GF-D8 (cell line): ENCODE measurements at places on chromosomes 1 and 21.
A peak's percentile ranks its signal among the peaks of the same experiment; 100 is the strongest.

DNA sequence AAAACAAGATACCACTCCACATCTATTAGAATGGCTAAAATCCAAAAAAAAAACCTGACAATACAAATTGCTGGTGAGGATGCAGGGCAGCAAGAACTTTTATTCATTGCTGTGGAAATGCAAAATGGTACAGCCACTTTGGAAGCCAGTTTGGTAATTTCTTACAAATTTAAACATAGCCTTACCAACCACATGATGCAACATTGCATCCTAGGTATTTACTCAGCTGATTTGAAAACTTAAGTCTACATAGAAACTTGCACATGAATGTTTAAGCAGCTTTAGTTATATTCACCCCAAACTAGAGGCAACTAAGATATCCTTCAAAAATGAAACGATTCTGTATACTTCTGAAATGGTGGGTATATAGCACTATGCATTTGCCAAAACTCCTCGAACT, 178.8 kb upstream of the PDE4B start:
- no peak for DNase-seq

DNA sequence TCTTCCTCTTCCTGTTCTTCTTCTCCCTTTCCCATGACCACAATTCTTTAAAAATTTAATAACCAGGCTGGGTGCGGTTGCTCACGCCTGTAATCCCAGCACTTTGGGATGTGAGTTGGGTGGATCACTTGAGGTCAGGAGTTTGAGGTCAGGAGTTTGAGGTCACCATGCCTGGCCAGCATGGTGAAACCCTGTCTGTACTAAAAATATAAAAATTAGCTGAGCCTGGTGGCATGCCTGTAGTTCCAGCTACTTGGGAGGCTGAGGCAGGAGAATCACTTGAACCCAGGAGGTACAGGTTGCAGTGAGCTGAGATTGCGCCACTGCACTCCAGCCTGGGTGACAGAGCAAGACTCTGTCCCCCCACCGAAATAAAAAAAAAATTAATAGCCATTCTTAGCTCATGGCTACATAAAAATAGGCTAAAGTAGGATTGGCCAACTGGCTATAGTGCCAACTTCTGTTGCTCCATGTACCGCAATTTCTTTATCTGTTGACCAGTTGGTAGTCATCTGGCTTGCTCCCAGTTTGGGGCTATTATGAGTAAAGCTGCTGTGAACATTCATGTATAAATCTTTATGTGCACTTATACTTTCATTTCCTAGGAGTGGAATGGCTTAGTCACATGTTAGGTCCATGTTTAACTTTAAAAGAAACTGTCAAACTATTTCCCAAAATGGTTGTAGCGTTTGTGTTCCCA, 136.3 kb downstream of the PEX14 start:
- no peak for DNase-seq

DNA sequence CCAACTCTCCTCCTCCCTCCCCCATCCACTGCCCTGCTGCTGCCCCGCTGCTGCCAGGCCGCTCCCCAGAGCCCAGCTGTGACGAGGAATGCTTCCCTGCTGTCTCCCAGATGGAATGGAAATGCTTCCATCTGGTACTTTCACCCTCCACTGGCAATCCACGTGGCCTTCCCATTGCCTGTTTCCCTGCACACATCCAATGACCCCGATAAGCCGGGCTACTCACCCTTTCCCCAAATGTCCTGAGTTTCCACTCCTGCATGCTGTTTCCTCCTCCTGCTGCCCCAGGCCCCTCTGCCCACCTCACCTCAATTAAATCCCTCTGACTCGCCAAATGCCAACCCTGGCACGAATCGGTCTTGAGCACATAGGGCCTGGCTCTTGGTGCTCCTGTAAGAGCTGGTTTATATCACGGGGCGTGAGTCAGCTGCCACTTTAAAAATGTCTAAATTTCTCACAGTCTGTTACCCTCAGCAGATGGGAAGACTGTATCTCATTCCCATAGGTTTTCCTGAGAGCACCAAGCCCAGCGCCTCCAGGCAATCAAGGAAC, 36.4 kb downstream of the MRAP start:
- no peak for DNase-seq

GRCh38 chr1:147245129-147245528, 2.6 kb downstream of the CHD1L start:
- no peak for DNase-seq

GRCh38 chr1:243315455-243315854, 59.6 kb downstream of the SDCCAG8 start:
- no peak for DNase-seq

- DNase-seq, result no peak
Measured at GRCh38 chr1:84960371-84960770, 36.5 kb downstream of the MCOLN2 start.

DNA sequence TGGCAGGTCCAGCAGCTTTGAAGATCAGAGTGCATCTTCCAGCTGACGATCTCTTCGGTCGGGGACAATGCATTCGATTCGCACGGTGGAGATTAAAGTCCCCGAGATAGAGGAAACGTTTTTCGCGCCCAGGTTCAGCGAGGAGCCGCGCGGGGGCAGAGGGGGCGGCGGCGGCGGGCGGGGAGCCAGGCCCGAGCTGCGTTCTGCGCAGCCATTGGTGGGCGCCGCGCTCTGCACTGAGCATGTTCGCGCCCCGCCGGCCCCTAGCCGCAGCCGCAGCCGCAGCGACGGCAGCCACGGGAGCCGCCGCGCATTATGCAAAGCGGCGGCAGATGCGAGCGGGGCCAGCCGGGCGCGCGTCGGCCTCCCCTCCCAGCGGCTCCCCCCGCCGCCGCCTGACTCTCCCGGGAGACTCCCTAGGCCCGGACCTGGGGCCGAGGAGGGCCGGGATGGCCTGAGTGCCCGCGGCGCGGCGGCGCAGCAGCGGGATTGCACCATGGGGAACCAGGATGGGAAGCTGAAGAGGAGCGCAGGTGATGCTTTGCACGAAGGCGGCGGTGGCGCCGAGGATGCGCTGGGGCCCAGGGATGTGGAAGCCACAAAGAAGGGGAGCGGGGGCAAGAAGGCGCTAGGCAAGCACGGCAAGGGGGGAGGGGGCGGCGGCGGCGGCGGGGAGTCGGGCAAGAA, at the start of gene FMN2:
TSS of gene FMN2 (plus strand) at position 270 of the 687 bp plus-strand sequence. CDS start at position 497, 227 bp downstream.
- DNase-seq, result no peak

DNA sequence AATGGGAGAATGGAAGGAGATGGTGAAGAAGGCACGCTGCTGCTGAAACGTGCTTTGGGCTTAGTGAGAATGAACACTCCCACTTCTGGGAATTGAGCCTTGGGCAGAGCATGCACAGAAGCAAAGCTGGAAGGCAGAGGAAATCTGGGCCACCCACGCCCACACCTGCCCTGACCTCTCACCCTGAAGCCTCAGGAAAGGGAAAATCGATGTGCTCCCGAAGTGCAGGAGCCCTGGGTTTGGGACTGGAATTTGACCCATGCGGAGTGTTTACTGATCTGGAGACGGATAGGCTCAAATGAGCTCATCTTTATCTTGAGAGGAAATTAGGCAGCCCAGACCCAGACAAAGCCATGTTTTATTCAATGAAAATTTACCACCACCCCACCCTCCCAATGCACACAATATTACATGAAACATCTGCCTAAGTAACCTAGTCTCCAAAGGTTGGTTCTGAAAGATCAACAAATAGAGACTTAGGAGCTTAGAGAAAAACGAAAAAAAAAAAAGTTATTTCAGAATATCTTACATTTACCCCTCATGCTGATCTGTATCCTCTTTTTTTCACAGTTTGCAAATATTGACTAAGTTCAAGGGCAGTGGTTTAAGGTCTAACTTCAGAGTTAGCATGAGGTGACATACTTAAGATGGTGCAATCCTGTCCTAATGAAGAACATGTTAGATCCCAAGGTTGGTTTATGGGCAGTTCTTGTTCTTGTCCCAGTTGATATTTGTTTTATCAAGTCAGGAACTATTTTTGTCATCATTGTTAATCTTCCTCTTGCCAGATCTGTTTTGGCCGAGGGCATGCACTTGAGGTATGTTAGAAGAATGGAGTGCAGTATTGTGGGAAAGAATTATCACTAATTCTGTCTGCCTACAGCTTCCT, 63.0 kb downstream of the PROX1 start:
- DNase-seq, result no peak

GRCh38 chr1:111911776-111912515, 77.5 kb downstream of the KCND3 start:
- no peak for DNase-seq

- DNase-seq, result no peak
Measured at GRCh38 chr21:40014394-40014793, 147.2 kb downstream of the PCP4 start.

DNA sequence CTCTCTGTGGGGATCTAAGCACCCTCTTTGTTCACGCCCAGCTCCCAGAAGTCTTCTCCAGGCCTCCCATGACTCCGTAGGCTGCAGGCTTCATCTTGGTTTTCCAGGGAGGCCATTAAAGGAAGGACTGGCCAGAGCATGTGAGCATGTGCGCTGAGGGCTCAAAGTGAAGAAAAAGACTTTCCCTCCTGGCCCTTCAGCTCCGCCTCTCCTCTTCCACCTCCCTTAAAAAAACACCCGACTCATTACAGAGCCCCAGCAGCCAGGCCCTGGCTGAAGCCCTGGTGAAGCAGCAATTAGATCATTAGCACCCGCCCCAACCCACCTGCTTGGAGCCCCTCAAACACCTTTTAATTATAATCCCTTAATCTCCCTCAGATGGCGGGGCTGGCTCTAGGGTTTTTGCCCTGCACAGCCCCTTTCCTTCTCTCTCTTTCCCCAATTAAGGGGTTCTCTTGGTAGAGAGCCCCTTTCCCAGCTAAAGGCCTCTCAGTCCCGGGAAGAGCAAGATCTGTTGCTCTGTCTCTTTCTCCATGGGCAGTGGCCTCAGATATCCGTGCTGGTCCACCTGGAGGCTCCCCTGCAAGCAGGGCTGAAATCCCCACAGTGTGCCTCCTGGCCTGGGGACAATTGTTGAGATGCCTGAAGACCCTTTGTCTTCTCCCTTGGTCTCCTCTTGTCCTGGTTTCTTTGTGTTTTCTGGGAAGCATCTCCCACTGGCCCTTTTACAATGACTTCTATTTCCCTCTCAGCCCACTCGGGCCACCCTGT, 30.5 kb downstream of the RHBG start:
- DNase-seq, result no peak

DNA sequence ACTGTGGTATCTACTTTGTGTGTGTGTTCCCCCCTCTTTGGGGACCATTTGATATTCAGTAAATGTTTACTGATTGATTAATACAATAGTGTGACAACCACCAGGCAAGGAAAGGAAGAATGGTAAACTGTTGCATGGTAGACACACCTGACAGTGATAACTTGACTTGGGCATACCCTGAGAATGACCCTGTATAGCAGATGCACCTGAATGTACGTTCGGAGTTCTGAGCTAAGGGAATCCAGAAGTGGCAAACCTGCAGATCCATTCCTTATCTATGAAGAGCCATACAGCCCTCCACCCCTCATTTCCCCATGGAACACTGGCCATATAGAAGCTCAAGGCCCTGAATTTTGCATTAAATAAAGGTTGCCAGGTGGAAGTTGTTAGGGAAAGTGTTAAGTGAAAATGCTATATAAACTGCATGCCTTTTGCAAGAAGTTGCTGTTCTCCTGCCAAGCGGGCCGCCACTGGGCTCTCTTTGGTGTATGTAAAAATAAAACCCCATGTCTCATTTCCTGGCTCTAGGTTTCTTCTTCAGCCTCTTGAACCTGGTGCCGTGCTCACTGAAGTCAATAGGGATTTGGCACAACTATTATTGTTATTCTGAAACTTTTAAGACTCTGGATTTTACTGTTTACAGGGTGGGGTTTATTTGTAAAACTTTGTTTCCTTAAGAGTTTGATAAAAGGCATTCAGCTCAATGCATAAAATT, 32.6 kb upstream of the DENND1B start:
- DNase-seq, result no peak

- no peak for DNase-seq
Measured at GRCh38 chr21:26055841-26056264, 114.7 kb downstream of the APP start.

DNA sequence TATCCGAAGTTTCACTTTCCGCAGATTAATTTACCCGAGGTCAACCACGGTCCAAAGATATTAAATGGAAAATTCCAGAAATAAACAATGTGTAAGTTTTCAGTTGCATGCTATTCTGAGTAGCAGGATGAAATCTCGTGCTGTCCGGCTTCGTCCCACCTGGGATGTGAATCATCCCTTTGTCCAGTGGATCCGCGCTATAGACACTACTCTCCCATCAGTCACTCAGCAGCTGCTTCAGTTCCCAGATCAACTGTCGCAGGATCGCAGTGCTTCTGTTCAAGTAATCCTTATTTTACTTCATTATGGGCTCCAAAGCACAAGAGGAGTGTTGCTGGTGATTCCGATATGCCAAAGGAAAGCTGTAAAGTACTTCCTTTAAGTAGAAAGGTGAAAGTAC, 8.3 kb upstream of the LRP8 start:
- DNase-seq, result no peak

DNA sequence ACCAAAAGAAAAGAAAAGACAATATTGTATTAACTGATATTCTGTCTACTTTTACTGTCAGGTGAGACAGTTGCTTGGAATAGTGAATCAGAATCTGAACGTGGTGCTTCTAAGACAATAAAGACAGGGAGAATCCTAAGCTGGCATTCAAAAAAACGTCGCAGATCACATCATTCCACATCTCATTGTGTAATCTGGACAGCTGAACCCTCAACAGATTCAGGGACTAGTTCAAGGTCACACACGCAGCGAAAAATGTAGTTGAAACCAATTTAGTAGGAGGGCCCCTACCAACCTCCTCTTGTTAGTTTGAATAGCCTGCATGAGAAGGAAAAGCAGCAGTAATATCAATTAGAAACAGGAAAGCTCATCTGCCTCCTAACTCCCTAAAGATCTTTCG, 46.4 kb upstream of the KRTAP19-8 start:
- DNase-seq, result no peak

- DNase-seq, result no peak
Measured at GRCh38 chr1:196546272-196547111, 61.7 kb downstream of the KCNT2 start.

DNA sequence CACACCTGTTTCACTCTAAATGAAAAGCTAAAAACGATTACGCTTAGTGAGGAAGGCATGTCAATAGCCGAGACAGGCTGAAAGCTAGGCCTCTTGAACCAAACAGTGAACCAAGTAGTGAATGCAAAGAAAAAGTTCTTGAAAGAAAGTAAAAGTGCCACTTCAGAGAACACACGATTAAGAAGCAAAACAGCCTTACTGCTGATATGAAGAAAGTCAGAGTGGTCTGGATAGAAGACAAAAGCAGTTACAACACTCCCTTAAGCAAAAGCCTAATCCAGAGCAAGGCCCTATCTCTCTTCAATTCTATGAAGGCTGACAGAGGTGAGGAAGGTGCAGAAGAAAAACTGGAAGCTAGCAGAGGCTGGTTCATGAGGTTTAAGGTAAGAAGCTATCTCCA, 130.7 kb downstream of the SIPA1L2 start:
- no peak for DNase-seq

- DNase-seq, result peak; percentile 51
Measured at GRCh38 chr1:1205769-1206375, 520 bp downstream of the TNFRSF18 start.

DNA sequence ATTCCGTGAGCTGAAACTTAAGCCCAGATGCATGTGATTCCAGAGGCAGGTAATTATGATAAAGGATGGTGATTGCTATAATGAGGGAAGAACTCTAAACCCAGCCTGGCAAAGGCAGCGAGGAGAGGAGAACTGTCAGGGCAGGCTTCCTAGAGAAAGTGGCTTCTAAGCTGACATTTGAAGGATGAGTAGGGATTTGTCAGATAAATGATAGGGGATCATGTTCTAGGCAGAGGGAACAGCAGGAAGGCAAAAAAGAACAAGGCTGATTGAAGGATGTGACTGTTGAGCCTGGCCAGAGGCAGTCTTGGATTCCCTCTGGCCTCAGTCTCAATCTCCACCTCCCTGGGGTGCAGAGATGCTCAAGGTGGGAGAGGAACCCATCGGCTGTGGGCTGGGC, 146.4 kb upstream of the POU3F1 start:
- no peak for DNase-seq

- peak; percentile 63 for DNase-seq
Measured at GRCh38 chr1:155514582-155515187, 47.9 kb downstream of the ASH1L start.
